ENCODE measurements at places on chromosomes 1 and 21. TPM values are rescaled to one million over a fixed set of nuclear protein-coding genes. Genes with fewer than 3 reads are reported as not detected.
A peak's percentile ranks its signal among the peaks of the same experiment; 100 is the strongest.

GRCh38 chr1:184299406-184299790 lies 87.4 kb upstream of the C1orf21 start:
- H3K36me3 ChIP-seq = no peaks in the 10 kb centered on the region
- H3K27me3 ChIP-seq = no peaks in the 10 kb centered on the region
- DNase-seq = no peak
- H3K4me3 ChIP-seq = no peak overlapping the region
- H3K27ac ChIP-seq = no peak overlapping the region

- H3K27ac ChIP-seq = peak within 1 kb of the TSS; percentile 42
- H3K27me3 ChIP-seq = no peaks in the 10 kb centered on the region
- peaks cover 5% of the 10 kb centered on the region for H3K4me1 ChIP-seq
- H3K4me3 ChIP-seq = peak within 1 kb of the TSS; percentile 92
Observed at GRCh38 chr1:154557939-154558719, at the start of gene UBE2Q1. UBE2Q1 (minus strand) TSS chr1:154558662; CDS start chr1:154558553, 109 bp downstream.

DNA sequence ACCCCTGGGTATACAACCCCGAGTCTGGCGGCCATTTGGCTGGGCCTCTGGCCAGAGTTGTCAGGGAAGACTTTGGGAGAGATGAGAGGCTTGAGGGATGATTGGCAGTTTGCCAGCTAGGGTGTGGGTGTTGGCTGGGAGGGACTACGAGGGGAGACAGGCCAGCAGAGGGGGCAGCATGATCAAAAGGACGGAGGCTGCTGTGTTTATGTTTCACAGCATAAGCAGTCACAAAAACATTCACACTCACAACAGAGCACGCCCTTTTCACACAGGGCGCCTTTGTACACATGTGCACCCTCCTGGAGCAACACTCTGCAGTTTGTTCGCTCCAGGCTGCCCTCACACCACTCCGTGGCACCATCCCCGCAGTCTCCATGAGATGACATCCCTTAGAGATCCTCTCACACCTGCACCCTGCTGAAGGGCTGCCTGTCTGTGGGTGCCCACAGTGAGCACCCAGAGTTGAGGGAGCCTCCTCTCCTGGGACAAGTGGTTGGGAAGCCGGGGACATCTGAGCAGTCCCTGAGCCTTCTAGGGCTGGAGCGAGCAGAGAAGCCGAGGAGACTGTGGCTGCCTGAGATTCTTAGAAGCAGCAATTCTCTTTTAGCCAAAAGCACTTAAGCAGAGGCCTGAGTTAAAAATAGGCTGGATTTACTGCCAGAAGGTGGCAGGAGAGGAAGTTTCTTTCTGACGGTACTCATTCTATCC lies 15.4 kb downstream of the EFNA3 start:
- DNase-seq = no peak
- H3K27me3 ChIP-seq = peaks cover 12% of the 10 kb centered on the region
- no peak overlapping the region for H3K4me3 ChIP-seq
- H3K36me3 ChIP-seq = no peaks in the 10 kb centered on the region
- no peak overlapping the region for H3K27ac ChIP-seq
- H3K4me1 ChIP-seq = peaks cover 7% of the 10 kb centered on the region

DNA sequence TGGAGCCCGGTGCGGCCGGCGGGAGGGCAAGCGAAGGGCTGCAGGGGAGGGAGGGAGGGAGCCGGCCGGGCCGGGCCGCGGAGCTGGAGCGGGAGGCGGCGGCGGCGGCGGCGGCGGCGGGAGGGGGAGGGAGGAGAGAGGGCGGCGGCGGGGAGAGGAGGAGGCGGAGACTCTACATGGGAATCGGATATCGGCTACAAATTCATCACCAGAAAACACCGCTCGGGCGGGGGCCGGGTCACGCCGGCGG lies at the start of gene AKT3:
Gene AKT3 (minus strand): TSS at position 42 of the 250 bp plus-strand sequence. CDS start 7,073 bp downstream, outside the sequence.
- H3K4me3 ChIP-seq = peak within 1 kb of the TSS; percentile 75
- DNase-seq = no peak
- H3K36me3 ChIP-seq = no peaks in the 10 kb centered on the region

DNA sequence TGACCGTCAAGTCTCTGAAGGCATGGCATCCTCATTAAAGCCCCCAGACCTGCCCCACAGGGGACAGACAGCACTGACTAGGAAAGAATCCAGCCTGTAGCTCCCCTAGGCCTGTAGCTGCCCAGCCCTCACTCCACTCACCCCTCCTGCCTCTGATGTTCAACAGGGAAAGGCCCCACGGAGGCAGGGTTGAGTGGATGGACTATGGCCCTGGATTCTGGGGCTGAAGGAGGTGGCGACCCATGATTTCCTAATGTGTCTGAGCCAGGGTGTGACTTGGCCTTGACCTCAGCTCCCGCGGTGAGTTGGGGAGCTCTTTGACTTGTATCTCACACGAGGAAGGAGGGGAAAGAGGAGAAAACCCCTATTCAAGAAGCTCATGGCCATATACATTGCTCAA lies 238.5 kb upstream of the CSF3R start:
- H3K4me3 ChIP-seq = no peak overlapping the region
- no peaks in the 10 kb centered on the region for H3K36me3 ChIP-seq
- no peaks in the 10 kb centered on the region for H3K4me1 ChIP-seq
- no peak overlapping the region for H3K27ac ChIP-seq

- no peak overlapping the region for H3K27ac ChIP-seq
- no peak for DNase-seq
- no peaks in the 10 kb centered on the region for H3K36me3 ChIP-seq
- peaks cover 5% of the 10 kb centered on the region for H3K4me1 ChIP-seq
Observed at GRCh38 chr1:91891969-91892368, 6.0 kb upstream of the TGFBR3 start.

DNA sequence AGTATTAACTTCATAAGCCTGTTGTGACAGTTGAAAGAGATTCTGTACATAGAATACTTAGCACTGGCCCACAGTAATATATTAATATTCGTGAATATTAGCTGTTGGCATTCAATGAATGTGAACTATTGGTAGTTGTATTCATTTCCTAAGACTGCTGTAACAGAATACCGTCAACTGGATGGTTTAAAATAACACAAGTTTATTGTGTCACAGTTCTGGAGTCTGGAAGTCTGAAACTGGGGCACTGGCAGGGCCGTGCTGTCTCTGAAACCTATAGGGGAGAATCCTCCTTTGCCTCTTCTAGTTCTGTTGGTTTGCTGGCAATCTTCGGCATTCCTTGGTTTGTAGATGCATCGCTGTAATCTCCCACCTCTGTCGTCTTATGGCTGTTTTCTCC lies 47.5 kb downstream of the OLFML3 start:
- no peak for DNase-seq
- H3K27ac ChIP-seq = no peak overlapping the region
- no peaks in the 10 kb centered on the region for H3K27me3 ChIP-seq
- H3K4me1 ChIP-seq = peaks cover 4% of the 10 kb centered on the region

Gene FCAMR
- not detected for total RNA-seq

Gene RIPPLY3
- 2.0 TPM for total RNA-seq

GRCh38 chr1:55870106-55870505 lies 654.9 kb upstream of the USP24 start:
- no peak for DNase-seq
- H3K4me1 ChIP-seq = no peaks in the 10 kb centered on the region
- no peaks in the 10 kb centered on the region for H3K27me3 ChIP-seq
- H3K36me3 ChIP-seq = no peaks in the 10 kb centered on the region
- no peak overlapping the region for H3K27ac ChIP-seq

Gene GPR52
- 0.63 TPM for total RNA-seq

Gene GDAP2
- 27.8 TPM for total RNA-seq

DNA sequence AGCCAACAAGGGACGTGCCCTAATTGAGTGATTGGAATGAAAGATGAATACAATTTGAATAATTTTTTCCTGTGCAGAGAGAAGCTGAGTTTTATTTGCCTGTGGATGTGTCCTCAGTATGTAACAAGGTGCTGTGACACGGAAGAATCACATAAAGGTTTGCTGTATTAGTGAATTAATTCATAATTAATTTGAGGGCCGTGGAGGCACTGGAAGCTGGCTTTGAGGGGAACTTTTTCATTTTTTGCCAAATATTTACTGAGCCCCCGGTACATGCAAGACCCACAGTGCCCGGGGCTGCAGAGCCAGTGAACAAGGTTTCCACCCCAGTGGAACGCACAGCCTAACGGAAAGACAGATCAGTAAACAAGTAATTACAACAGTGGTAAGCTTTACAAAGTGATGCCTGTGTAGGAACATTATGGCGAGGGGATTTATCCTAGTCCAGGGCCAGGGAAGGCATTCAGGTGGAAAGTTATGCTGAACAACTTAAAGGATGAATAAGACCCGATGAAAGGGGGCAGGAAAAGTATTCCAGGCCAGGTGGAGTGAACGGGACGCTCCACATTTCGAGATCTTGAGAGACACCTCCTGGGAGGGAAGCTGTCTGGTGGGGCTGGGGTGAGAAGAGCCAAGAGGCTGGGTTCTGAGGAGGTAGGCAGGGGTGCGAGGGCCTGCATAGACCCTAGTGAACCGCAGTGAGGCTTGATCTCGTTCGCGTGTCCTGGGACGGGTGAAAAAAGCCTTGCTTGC lies 773 bp upstream of the RCC2 start:
- H3K27me3 ChIP-seq = no peaks in the 10 kb centered on the region
- no peak overlapping the region for H3K27ac ChIP-seq
- no peak for DNase-seq
- peaks cover 16% of the 10 kb centered on the region for H3K4me1 ChIP-seq
- peaks cover 29% of the 10 kb centered on the region for H3K36me3 ChIP-seq
- peak overlapping the region; percentile 38 for H3K4me3 ChIP-seq

DNA sequence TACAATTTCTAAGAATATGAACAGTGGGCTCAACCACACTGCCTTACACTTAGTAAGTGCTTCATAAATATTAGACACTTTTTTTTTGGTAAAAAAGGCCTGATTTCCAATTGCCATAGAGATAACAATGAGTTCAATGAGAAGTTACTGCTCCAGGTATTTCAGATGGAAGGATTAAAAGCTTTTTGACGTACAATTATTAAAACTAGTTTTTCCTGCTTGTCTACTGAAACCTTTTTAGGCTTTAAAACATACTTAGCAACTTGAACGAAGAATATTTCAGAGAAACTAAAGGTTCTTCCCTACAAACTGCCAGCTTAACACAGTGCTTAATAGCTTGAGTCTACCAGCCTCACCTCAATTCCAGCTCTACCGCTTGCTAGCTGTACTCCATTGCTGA lies 43.7 kb downstream of the TRIT1 start:
- no peaks in the 10 kb centered on the region for H3K27me3 ChIP-seq
- H3K27ac ChIP-seq = no peak overlapping the region
- H3K36me3 ChIP-seq = peaks cover 16% of the 10 kb centered on the region
- no peak for DNase-seq
- H3K4me1 ChIP-seq = no peaks in the 10 kb centered on the region

Gene OR2T29
- not detected for total RNA-seq

GRCh38 chr21:27636656-27637055 lies 669.8 kb upstream of the ADAMTS5 start:
- no peak for DNase-seq
- H3K4me1 ChIP-seq = no peaks in the 10 kb centered on the region
- H3K4me3 ChIP-seq = no peak overlapping the region
- no peaks in the 10 kb centered on the region for H3K36me3 ChIP-seq
- no peaks in the 10 kb centered on the region for H3K27me3 ChIP-seq

DNA sequence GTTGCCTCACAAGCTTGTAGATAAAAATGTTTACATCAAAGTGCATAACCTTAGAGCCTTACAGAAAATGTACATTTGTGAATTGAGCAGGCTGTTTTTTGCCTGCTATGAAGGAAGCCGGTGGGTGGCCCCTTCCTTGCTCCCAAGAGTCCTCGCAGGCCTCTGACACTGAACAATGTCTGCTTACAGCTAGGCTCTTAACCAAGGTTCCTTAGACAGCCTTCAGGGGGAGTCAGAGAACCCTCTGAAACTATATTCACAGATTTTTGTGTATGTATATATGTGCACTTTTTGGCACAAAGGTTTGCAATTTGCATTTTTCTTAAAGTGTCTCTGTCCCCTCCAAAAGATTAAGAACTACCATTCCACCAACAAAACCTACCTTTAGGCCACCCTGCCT lies 282.6 kb downstream of the BARHL2 start:
- no peak for DNase-seq
- H3K36me3 ChIP-seq = no peaks in the 10 kb centered on the region
- H3K4me3 ChIP-seq = no peak overlapping the region
- no peaks in the 10 kb centered on the region for H3K4me1 ChIP-seq
- H3K27me3 ChIP-seq = no peaks in the 10 kb centered on the region

DNA sequence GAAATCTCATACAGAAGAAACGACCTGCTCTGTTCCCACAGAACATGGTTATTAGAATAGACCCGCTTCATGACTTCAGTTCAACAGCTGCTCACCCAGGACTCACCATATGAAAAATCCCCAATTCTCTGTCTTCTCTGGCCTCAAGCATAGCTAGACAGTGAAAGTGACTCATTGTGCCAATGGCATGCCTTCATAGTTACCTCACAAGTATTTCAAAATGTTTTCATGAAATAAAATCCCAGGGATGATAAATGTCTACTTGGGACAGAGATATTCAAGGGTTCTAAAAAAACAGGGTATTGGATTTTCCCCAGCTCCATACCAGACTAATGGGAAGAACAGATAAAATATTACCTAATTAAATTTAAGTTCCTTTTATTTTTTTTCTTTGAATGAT lies 82.3 kb downstream of the NOTCH2 start:
- no peak overlapping the region for H3K4me3 ChIP-seq
- DNase-seq = no peak
- no peak overlapping the region for H3K27ac ChIP-seq
- H3K36me3 ChIP-seq = no peaks in the 10 kb centered on the region
- H3K4me1 ChIP-seq = no peaks in the 10 kb centered on the region
- no peaks in the 10 kb centered on the region for H3K27me3 ChIP-seq

- H3K36me3 ChIP-seq = no peaks in the 10 kb centered on the region
- DNase-seq = no peak
- no peak overlapping the region for H3K4me3 ChIP-seq
- H3K27me3 ChIP-seq = no peaks in the 10 kb centered on the region
- no peak overlapping the region for H3K27ac ChIP-seq
Observed at GRCh38 chr1:24102961-24103360, 9.0 kb downstream of the MYOM3 start.

- no peaks in the 10 kb centered on the region for H3K27me3 ChIP-seq
- no peak overlapping the region for H3K27ac ChIP-seq
- no peak overlapping the region for H3K4me3 ChIP-seq
- H3K36me3 ChIP-seq = no peaks in the 10 kb centered on the region
- DNase-seq = no peak
Observed at GRCh38 chr1:96544051-96544830, 177.3 kb upstream of the PTBP2 start.

Gene FAM72A
- total RNA-seq = 19.7 TPM

Gene DAB1
- total RNA-seq = 11.8 TPM

DNA sequence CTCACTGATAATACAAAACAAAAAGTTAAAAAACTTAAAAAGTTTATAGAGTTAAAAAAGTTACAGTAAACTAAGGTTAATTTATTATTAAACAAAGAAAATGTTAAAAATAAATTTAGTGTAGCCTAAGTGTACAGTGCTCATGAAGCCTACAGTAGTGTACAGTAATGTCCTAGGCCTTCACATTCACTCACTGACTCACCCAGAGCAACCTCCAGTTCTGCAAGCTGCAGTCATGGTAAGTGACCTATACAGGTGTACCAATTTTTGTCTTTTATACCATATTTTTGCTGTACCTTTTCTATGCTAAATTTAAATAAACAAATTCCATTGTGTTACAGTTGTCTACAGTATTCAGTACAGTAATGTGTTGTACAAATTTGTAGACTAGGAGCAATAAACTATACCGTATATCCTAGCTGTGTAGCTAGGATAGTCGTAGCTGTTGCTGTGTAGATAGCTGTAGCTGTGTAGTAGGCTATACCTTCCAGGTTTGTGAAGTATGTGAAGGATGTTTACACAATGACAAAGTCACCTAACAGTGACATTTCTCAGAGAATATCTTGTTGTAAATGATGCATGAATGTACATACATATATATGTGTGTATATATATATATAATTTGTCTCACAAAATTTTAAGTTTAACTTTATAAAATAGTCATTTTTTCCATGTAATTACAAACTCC lies 140.2 kb downstream of the TGFB2 start:
- H3K27ac ChIP-seq = no peak overlapping the region
- H3K36me3 ChIP-seq = no peaks in the 10 kb centered on the region
- no peaks in the 10 kb centered on the region for H3K27me3 ChIP-seq
- no peaks in the 10 kb centered on the region for H3K4me1 ChIP-seq

Measured in H1 (cell line).